Omental fat pad (tissue), 4 donors: ENCODE measurements at places on chromosomes 5 and 9. TPM values are rescaled to one million over a fixed set of nuclear protein-coding genes. Genes with fewer than 3 reads are reported as not detected.

- no peak for DNase-seq
Observed at GRCh38 chr5:113608113-113608596, 94.7 kb downstream of the YTHDC2 start.

DNA sequence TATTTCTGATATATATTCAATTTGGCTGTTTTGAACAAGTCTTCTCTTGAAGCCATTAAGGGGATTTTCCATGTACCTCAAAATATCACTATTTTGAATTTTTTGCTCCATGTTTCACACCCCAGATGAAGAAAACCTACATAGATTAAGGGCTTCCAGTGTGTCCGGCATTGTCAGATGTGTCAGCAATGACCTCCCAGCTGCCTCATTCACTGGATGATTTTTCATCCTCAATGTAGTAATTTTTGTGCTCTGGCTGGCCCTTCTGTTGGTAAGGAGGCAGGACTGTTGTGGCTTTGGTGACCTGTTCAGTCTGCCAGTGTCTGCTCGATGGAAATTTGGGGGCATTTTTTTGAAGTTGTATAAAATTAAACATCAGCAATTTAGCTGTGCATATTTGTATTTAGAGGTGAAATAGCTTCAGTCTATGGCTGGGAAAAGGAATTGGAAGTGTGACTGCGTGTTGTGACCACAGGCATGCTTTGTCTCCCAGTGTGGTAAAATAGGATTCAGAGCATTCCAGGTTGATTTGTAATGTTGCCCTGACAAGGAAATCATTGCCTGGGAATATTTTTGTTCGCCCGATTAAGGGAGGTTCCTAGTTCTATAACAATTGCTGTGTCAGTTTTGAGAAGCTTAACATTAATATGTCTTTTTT lies 312.4 kb downstream of the ARHGEF28 start:
- no peak for DNase-seq

- DNase-seq, result no peak
Observed at GRCh38 chr5:139761501-139761900, 34.1 kb upstream of the PSD2 start.

- DNase-seq, result no peak
Observed at GRCh38 chr5:150123542-150123941, 32.1 kb downstream of the PDGFRB start.

GRCh38 chr5:107408564-107408963 lies 262.2 kb downstream of the EFNA5 start:
- DNase-seq, result no peak

DNA sequence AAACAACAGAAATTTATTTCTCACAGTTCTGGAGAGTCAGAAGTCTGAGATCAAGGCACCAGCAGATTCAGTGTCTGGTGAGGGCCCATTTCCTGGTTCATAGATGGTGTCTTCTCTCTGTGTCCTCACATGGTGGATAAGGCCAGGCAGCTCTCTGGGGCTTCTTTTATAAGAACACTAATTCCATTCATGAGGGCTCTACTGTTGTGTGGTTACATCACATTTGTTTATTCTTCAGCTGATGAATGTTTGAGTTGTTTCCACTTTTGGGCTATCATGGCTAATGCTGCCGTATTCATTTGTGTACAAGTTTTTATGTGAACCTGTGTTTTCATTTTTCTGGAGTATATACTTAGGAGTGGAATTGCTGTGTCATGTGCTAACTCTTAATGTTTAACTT lies 35.2 kb downstream of the DDX4 start:
- no peak for DNase-seq

DNA sequence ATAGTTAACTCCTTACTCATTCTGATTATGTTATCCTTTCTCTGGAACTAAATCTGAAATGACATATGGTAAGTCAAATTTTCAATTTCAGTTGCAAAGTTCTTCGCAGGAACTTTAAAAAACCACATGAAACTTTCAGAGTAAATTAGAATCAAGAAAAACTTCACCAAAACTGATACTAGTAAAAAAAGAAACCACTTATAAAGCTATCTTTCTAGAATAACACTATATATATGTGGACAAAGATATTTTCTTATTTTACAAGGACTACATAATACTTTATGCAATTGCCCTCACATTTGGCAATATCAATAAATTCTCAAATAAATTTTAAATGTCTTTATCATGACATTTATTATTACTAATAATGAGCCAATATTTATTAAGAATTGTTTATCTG lies 1847.1 kb upstream of the NUDT12 start:
- DNase-seq, result no peak

Gene SLC6A7
- not detected for total RNA-seq

Gene IRX1
- 0.31 TPM for total RNA-seq

DNA sequence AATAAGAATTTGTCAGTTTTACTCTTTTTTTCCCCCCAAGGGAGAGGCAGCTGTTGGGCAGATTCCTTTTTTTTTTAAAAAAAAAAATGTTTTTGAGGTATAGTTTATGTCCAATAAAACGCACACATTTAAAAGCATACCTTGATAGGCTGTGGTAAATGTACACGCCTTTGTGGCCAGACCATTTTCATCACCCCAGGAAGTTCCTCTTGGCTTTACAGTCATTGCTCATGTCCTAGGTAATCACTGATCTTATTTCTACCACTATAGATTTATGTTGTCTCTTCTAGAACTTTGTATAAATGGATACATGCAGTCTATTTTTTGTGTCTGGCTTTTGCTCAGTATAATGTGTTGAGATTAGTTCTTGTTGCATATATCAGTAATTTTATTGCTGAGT lies 9.8 kb downstream of the SUB1 start:
- no peak for DNase-seq

Gene NUTM2F
- total RNA-seq, result not detected

Gene GALNT12
- total RNA-seq, result 4.7 TPM

Gene AHRR
- 0.25 TPM for total RNA-seq

Gene ACTBL2
- not detected for total RNA-seq

DNA sequence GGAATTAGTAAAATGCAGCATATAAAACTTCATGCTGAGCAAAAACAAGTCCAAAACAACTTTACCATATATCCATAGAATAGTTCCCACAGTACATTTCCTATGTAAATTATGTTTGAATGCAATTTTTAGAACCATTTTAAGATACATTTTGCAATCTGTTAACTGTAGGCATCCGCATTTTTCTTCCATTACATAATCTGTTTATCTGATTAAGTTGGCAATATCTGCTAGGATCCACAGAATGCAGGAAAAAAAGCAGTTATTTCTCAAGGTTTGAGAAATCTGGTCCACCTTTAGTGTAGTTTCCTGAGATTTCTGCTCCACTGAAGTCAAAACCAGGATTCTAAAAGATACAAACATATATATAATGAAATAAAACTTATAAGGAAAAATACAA lies 6.2 kb downstream of the NUDCD2 start:
- DNase-seq, result no peak

- no peak for DNase-seq
Observed at GRCh38 chr9:87327575-87328125, 170.0 kb upstream of the DAPK1 start.

GRCh38 chr5:78797936-78798672 lies 149.5 kb upstream of the LHFPL2 start:
- no peak for DNase-seq

DNA sequence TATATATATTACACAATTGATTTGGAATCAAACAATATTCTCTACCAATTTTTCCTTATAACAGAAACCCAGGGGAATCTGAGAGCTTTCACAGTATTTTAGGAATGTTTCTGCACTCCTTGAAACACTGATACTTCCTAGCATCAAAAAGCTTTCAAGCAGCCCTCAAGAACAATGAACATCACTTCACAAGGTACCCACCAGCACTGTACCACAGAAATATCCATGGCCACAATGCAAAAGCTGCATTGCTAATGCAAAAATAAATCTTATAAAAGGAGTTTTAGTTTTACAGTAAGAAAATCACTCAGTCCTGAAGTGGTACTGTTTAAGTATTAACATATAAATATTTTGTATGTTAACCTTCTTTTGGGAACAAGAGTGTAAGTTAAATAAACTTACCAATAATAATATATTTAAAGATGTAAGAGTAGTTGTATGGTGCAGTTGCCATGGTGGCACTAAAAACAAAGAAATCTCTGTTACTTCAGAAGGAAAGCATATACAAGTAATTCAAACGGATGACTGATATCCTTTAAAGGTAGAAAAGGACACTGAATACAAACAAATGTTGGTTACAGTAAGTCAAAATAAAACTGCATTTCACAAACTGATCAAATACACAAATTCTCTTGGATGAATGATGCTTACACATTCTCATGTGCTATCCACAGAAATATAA lies 8.6 kb downstream of the RAB14 start:
- DNase-seq, result no peak

Gene EMB
- 40.2 TPM for total RNA-seq

Gene ALDH1A1
- 119 TPM for total RNA-seq

Gene IL13
- not detected for total RNA-seq

Gene SOX30
- total RNA-seq, result not detected

Gene C7
- 893 TPM for total RNA-seq

- no peak for DNase-seq
Observed at GRCh38 chr5:6705088-6705487, 8.1 kb upstream of the TENT4A start.
